Fibroblast of skin of scalp (primary cell): ENCODE measurements at places on chromosomes 2 and 18.

DNA sequence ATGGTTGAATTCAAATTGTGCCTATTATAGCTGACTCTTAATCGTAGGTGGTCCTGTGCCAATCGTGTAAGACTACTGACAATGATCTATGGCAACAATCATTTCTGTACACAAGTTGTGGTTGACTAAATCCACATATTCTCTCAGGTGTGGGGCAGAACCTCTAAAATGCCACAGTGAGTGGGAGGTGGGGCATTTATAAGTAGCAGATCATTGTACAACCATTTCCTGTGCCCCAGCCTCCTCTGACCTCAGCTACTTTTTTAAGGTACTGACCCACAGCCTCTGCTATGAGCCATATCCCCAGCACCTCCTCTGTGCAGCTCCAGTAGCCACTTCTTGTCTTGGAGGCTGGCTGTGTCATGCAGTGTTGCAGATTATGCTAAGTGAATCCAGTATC lies 48.6 kb upstream of the RAPH1 start:
- DNase-seq = peak; percentile 54

DNA sequence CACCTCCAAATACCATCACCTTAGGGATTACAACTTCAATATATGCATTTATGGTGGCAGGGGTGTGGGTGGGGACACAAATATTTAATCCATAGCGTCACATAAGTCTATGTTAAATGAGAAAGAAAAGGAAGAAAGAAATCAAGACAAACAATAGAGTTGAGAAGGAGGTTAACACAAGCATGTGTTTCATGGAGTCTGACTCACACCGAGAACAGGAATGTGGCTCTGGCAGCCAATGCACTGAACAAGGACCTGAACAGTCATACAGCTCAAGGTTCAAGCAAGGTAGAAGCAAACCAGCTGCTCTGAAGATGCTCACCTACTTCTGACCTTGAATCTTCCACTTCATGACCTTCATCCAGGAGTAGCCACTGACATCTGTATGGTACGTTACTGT lies 36.2 kb upstream of the LPIN1 start:
- peak; percentile 73 for DNase-seq

DNA sequence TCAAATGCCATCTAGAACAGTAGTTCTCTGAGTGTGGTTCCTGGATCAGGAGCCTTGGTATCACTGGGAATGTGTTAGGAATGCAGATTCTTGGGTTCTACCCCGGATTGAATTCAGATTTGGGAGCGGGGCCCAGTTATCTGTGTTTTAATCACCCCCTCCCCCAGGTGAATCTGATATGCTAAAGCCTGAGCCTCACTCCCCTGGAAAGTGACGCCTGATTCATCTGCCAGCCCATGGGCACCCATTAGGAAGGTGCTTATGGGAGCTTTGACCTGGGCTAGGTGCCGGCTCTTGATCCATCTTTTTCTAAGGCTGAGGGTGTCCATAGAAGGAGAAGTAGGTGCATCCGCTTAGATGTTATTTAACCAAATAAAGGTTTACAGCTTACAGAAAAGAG lies 199.4 kb downstream of the NEDD4L start:
- no peak for DNase-seq

DNA sequence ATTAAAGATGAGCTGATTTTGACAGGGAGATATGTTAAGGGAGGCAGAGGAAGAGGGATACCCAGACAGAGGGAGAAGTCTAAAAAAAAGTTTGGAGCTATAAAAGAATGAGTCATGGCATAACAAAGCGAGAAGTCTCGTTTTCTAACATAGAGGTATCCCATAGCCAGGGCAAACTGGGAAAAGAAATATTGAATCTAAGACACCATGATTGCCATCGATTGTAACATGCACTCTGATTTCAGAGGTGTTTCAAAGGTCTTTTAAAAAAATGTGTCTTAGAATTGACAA lies 110.7 kb downstream of the MDH1 start:
- peak; percentile 31 for DNase-seq

GRCh38 chr2:105141099-105141614 lies 100.4 kb upstream of the GPR45 start:
- DNase-seq = no peak

GRCh38 chr2:88680266-88680902 lies 11.1 kb upstream of the RPIA start:
- DNase-seq = no peak
